ENCODE measurements at places on chromosomes 4 and X.
A peak's percentile ranks its signal among the peaks of the same experiment; 100 is the strongest.

DNA sequence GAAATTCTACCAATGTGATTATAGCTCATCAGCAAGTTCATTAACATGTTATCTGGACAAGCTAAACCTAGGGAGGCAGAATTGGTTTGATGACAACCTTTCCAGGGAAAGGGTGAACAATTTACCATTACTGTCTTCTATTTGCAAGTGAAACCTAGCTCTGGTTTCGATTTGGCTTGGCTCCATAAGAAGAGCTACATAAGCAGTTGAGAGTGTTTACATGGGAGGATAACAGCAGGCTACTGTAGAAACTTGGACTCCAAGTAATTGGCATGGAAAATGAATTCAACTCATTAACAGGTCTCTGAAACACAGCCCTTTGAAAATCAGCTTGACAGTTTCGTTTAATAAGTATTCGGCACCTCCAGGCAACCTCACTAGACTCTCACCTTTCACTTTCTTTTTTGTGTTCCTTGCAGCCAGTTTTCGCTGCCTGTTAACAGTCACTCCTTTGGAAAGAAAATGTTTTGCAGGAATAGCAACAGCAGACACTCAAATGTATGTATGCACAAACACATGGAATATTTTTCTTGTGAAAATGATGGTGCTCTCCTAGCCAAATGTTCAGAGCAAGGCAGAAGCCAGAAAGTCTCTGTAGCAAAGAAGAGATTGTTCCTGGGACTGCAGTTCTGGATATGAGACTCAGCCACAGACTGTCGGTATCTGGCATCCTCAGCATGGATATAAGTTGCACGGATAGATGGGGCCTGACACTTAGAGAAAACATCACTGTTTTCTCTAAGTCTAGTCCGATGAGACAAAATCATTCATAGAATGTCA lies 27.5 kb downstream of the POU3F4 start:
- no peak for DNase-seq

DNA sequence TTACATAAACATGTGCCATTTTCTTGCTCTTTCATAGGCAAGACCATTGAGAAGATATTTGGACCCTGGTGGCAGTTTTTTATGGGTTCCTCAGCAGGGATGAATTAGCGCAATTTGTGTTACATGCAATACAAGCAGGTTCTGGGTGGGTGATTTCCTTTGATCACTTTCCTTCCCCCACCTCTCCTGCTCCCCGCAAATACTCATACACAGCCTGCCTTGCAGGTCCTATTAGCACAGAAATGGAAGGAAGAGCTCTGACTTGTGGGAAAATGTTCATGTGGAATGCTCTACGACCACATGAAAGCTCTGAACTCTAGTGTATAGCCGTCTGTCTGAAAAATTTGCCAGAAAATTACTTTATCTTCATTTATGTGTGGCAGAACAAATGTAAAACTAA lies 361.0 kb upstream of the FAT1 start:
- no peak for DNase-seq

- no peak for DNase-seq
Observed at GRCh38 chr4:58590722-58591121, 1480.5 kb upstream of the IGFBP7 start.

GRCh38 chrX:117843749-117844148 lies 272.9 kb downstream of the KLHL13 start:
- DNase-seq, result no peak

- DNase-seq, result no peak
Observed at GRCh38 chr4:4667622-4668081, 125.8 kb upstream of the STX18 start.

GRCh38 chr4:41814565-41814964 lies 66.0 kb upstream of the PHOX2B start:
- no peak for DNase-seq

DNA sequence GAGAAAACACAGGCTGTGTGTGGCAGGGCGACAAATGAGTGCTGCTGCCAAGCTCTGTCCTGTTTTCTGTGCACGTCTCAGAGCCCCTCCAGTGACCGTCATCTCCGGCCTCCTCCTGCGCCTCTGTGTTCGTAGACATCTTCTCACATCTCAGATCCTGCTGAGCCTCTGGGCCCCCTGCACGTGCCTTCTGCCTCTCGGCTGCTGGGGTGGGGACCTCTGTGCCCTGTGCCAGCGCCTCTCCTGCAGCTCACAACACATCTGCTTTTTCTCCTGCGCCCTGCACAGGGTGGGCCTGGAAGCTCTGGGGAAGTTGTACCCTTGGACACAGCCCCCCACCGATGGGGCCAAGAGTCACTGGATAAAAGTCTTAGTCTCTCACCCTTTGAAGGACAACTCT lies 2.4 kb upstream of the CTAG2 start:
- DNase-seq, result no peak

DNA sequence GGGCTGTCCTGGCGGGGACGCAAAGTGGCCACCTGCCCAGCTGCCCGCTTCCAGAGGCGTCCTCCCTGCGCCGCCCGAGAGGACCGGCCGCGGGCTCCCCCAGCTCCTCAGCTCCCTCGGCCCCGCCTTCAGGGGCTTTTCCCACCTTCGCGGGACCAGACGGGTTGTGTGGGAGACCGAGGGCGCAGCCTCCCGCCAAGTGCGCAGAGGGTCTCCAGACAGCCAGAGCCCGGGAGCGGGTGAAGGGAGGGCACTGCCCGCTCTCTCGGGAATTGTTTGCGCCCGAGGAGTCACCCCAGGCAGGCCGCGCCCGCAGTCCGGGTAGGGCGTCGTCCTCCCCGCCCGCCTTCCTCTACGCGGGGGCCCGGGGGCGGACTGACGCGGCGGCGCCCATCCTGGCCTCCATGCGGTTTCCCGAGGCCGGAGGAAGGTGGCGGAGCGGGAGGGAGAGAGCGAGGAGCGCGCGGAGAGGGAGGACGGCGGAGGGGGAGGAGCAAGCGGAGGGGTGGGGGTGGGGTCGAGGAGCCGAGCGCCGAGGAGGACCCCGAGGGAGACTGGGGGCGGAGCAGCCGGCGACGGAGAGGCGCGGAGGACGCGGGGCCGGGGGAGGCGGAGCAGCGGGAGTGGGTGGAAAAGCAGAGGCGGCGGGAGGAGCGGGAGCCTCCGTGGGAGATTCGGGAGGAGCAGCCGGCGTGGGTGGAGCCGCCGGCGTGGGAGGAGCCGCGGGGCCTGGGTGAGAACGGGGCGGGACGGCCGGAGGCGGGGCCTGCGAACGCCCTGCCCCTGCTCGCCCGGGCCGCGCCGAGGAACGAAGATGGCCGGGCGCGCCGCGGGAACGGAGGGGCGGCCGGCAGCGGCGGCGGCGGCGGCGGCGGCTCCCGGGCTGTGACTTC lies 47.5 kb downstream of the CLDN34 start:
- DNase-seq, result peak; percentile 72

GRCh38 chr4:169566021-169566818 lies 46.2 kb downstream of the NEK1 start:
- no peak for DNase-seq

DNA sequence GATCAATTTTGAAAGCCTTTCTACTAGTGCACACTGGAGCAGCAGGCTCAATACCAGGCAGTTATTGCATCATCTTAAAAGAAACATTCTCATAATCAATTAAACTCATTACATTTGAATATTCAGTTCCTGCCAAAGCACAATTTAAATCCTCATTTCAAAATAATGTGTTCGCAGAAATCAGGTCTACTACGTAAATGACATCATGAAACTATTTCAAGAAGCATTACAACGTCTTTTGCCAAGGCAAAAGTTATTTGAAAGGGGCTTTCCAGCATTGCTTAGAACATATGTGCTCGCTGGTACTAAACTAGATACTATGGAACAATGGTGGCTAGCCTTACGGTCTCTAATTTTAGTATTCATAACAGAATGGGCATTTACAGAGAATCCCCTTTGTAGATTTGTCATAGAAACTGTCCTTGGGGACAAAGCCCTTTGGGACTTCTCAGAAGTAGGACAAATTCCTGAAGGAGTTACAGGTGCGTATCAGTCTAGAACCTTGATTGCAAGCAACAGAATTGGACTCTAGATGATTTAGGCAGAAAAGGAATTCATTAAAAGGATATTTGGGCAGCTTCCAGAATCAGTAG lies 27.6 kb upstream of the HUWE1 start:
- no peak for DNase-seq

- DNase-seq, result no peak
Observed at GRCh38 chr4:3449574-3450534, 8.1 kb downstream of the HGFAC start.

GRCh38 chr4:169530048-169530447 lies 82.3 kb downstream of the NEK1 start:
- no peak for DNase-seq

- no peak for DNase-seq
Observed at GRCh38 chr4:1077711-1078477, 35.5 kb downstream of the RNF212 start.

DNA sequence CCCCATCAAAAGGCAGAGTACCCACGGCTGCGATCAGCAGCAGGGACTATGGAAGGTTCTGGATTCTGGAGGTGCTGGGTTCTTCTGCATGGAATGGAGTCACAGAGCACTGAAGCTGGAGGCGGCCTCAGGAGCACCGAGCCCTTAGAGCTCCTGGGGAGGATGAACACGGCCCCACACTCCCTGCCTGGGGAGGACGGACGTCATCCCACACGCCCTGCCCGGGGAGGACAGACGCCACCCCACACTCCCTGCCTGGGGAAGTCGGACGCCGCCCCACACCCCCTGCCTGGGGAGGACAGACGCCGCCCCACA lies 9.9 kb downstream of the LRPAP1 start:
- DNase-seq, result no peak

GRCh38 chrX:17591741-17592110 lies 145.6 kb upstream of the SCML1 start:
- DNase-seq, result no peak

GRCh38 chrX:150012647-150013381 lies 74.5 kb upstream of the EOLA2 start:
- DNase-seq, result no peak

- no peak for DNase-seq
Observed at GRCh38 chrX:41145920-41146608, 60.8 kb downstream of the USP9X start.

DNA sequence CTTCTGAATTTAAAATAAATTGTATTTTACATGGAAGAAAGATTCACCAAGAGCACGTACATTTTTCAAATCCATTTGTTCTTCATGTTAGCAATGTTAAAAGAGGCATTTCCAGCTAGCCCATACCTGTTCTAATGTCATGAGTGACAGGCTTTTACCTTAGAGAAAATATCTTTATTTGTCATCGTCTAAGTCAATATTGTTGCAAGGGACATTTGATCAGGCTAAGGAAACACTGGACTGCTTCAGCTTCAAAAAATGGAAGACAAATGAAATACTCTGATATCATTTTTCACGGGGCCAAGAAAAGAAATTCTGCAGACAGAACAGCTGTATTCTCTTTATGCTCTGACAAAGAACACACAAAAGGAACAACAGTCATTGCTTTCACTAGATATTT lies 207.7 kb downstream of the RCHY1 start:
- no peak for DNase-seq

- DNase-seq, result no peak
Observed at GRCh38 chr4:182582245-182582644, 334.9 kb downstream of the DCTD start.

DNA sequence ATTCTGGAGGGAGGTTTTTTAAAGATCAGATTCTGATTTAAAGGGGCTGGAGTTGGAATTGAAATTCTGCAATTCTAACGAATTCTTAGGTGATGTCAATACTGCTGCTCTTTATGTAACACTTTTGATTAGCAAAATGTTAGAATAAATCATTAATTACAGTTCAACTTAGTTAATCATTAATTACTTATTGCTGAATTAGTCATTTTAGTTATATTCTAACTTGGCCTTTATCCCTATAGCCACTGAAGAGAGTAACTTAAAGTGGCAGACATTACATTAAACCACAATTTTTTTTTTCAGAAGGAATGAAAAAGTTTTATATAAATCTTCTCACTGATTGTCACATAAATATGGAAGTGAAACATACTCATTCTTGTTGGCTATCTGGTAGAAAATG lies 206.6 kb upstream of the ITM2A start:
- DNase-seq, result no peak

DNA sequence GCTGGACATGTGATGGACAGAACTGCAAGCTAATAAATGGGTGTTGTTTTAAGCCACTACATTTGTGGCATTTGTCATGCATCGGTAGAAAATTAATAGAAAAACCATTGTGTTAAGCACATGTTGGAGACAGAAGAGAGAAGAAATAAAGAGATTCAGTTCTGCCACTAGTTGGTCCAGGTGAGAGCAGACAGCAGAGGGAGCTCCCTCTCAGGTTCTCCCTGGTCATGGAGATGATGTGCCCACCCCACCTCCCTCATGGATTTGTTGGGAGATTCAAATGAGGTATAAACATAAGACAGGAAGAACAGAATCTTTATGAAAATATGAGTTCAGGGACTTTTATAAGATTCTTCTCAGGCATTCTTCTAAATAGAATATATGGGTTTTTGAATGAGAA lies 36.8 kb upstream of the OCIAD2 start:
- no peak for DNase-seq

- no peak for DNase-seq
Observed at GRCh38 chr4:86233090-86233489, 126.8 kb downstream of the MAPK10 start.

DNA sequence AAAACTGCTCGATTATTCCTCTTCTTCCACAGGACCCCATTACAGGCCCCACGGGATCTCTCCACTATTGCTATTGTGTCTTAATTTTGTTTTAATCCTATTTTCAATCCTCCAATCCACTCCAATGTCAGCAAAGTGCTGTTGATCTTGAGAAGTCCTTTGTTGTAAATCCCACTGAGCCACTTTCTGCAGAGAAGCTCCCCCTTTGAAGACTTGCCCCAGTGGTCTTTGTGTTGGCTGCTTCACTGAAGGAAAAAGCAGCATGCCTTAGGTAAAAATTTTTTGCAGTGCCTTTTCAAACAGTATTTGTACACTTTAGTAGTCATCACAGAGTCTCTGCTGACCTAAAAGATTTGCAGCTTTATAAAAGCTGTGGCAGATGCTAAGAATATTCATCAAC lies 252.0 kb upstream of the SLC7A11 start:
- DNase-seq, result no peak

DNA sequence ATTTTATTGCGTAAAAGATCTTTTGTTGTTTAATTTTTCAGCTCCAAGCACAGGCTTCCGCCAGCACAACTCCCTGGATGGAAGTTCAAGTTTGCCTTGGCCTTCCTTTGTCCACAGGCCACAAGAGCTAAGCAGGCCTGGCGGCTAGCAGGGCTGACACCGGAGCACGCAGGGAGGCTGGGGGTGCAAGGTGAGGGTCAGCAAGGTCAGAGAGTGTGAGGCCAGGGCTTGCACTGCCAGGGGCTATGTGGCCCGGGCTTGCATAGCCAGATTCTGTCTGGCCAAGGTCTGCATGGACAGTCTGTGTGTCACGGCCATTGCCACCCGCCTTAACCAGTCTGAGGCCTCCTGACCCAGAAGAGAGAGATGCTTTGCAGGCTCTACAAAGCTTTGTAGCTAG lies 123.9 kb downstream of the BCOR start:
- no peak for DNase-seq

DNA sequence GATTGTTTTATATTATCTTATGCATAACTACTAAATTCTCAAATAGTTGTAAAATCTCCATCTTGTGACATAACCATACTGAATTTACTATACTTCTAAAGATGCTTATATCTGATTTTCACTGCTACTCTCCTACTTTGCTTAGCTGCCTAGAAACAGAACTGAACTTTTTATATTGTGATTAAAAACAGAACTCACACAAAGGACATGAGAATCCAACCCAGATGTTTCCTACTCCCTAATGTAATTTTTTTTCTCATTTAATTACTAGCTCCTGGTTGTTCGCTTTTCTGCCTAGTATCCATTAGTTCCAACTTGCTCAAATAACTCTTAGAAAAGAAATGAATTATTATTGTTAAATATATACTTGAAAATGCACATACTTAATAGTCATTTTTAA lies 283.5 kb upstream of the ACTRT1 start:
- no peak for DNase-seq

Data from stimulated activated CD4-positive, alpha-beta T cell treated with anti-CD3 and anti-CD28 coated beads, Interleukin-4, amount 100 ng/mL, for 1 hour (primary cell).